ENCODE measurements at places on chromosomes 13 and 19.

DNA sequence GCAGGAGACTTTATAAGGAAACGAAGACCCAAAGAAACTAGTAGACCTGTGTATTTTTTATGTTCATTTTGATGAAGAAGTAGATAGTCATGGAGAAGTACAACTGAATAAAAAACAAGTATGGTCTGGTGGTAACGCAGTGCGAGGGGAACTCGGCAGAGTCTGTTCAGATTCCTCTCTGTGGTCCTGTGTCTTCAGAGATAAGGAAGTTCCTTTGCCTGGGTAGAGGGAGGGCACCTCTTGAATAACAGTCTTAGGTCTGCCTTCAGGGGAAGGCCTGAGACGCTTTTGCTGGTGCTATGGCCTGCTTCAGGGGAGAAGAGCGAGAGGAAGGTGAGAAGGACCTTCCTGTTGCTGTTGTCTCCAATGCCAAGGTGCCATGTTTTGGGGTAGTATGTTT lies 25.9 kb upstream of the SLC46A3 start:
- DNase-seq: no peak

DNA sequence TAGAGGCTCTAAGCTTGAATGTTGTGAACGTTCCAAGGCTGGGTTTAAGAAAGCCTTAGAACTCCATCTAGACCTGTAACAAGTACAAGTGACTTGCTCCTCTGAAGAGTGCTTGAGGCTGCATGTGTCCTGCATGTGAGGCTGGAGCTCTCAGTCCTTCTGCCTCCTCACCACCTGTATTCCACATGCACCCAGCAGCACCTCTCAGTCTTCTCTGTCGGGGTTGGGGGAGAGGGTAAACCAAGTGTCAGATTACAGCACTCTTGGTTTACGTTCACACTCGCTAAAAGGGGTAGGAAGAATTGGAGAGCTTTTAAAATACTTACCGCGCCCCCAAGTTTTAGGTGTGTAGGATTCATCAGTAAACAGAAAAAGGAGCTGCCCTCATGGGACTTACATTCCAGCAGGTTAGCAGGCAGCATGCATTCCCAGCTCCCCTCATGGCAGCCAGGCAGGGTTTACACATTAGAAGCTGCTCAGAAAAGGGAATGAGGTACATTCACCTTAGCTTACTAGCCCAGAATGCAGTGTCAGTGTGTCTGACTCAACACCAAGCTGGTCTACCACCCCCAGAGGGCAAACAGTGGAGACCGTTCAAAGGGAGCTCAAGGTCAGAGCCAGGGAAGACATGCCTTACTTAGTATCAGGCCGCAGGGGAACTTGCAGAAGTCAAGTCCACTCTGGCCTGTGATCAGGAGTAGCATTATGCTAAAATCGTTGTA lies 248.1 kb downstream of the PCCA start:
- no peak for DNase-seq

DNA sequence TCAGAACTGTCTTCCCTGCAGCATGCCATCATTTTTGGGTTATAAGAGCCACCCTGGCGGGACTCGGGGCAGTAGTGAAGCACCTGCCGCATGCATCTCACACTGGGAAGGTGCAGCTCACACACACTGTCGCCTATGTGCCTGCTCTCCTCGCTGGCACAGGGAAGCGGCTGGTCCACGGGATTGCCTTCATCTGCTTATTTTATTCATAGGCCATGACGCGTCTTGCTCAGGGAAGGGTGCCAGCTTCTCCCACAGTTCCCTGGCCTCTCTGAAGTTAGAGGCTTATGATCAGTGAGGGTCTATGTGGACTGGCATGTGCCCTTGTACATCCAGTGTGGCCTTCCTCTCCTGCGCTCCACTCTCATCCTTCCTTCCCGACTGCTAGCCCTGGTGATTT lies 150.0 kb downstream of the KLF12 start:
- DNase-seq: no peak

DNA sequence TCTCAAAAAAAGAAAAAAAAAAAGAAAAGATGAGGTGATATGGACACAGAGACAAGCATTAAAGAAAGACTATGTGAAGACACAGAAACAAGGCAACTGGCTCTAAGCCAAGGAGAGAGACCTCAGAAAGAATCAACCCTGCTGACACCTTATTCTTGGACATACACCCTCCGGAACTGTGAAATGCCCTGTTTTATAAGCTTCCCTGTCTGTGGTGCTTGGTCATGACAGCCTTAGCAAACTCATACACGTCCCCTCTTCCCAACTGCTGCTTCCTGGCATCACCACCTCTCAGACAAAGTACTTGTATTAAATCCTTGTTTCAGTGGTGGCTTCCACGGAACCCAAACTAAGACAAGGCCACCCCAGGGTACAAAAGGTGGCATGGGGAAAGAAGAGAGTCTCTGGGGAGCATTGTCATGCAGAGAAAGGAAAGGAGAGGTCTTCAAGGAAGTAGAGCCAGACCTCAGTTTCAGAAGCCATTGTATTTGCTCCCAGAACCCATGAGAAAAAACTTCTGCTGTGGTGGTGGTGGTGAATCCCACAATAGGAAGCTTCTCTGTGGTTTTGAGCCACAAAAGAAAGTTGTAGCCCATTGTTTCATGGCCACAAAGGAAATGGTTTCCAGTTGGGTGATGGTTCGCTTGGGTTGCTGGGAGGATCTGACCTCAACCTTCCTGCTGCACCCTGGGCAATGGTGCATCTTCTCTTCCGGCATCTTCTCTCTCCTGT lies 16.3 kb upstream of the TSPAN16 start:
- peak; percentile 76 for DNase-seq

GRCh38 chr13:38980750-38981078 lies 9.9 kb downstream of the STOML3 start:
- no peak for DNase-seq

- no peak for DNase-seq
Measured at GRCh38 chr13:44583137-44583536, 7.0 kb upstream of the TSC22D1 start.

All from activated CD4-positive, alpha-beta memory T cell treated with anti-CD3 and anti-CD28 coated beads, Interleukin-2, amount 10 ng/mL, durations not matched to agents 7 days and 5 days (primary cell).